EL (cell line): ENCODE measurements at places on chromosomes 11 and 22.
A peak's percentile ranks its signal among the peaks of the same experiment; 100 is the strongest.

- peak; percentile 87 for DNase-seq
Observed at GRCh38 chr22:46267431-46268279, at the start of gene TTC38. Gene TTC38, plus strand, starts transcription at chr22:46268008. Its CDS starts 32 bp downstream, at chr22:46268040.

GRCh38 chr11:125423247-125423849 lies 72.7 kb downstream of the FEZ1 start:
- no peak for DNase-seq

GRCh38 chr11:66335531-66336233 lies 552 bp downstream of the RIN1 start:
- DNase-seq = peak; percentile 75

GRCh38 chr11:111602865-111603610 lies 789 bp downstream of the SIK2 start:
- peak; percentile 38 for DNase-seq

GRCh38 chr11:118128721-118129470 lies 23.7 kb downstream of the SCN4B start:
- DNase-seq = no peak

GRCh38 chr11:73528013-73528412 lies 69.9 kb downstream of the FAM168A start:
- DNase-seq = no peak

- DNase-seq = no peak
Observed at GRCh38 chr11:61102667-61103571, 630 bp downstream of the CD5 start.

DNA sequence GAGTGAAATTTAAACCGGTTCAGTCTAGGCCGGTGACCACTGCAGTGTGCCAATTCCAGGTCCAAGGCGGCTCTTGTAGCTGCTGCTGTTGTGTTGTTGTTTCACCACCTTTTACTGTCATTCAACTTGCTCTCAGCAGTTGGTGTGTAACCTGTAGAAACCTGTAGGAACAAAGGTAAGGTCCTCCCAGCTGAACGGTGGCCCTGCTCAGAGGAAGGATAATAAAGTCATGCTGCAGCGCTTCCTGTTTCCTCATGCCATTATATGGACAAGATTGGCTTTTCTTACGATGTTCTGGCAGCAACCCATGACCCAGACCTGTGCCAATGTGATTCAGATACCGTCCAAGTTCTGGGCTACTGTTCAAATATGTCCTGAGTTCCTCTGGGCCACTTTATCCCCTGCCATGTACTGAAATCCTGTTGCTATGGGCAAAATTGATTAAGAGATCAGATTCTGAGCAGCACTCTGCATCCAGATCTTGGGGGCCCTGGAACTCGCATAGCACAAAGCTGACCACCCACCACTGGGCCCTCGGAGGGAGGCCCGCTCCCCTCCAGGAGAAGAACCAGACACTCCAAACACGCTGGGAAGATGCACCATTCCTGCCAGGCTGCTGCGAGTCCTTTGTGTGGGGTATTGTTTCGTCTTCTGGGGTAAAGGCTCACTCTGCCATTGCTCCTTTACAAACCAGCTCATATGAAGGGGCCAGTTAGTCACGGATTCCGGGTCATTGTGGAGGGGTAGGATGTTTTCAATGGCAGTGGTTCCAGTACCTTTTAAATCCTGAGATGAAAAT lies 13.2 kb downstream of the FAM181B start:
- DNase-seq = no peak
